ENCODE measurements at places on chromosomes 2 and 18.

GRCh38 chr2:11144077-11144737, 11.1 kb upstream of the SLC66A3 start:
- DNase-seq, result no peak

- no peak for DNase-seq
Observed at GRCh38 chr2:31831585-31831984, 179.2 kb downstream of the MEMO1 start.

DNA sequence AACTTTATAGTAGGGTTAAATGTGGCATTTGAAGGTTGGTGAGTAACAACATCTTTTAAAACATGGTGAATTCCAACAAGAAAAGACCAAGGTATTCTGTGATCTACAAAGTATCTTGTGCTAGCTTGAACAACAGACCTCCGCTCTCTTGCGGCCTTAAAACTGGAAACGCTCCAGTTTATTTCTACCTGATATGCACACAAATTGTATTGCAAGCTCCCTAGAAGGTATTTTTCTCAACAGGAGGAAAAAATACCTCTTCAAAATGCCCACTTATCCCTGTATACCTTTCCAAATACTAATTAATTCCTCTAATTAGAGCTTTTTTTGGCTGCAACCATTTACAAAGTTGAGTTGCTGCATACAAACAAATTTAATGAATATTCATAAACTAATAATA, 69.5 kb downstream of the KCNH7 start:
- no peak for DNase-seq

- DNase-seq, result no peak
Observed at GRCh38 chr2:121826036-121826435, 70.6 kb downstream of the TSN start.

DNA sequence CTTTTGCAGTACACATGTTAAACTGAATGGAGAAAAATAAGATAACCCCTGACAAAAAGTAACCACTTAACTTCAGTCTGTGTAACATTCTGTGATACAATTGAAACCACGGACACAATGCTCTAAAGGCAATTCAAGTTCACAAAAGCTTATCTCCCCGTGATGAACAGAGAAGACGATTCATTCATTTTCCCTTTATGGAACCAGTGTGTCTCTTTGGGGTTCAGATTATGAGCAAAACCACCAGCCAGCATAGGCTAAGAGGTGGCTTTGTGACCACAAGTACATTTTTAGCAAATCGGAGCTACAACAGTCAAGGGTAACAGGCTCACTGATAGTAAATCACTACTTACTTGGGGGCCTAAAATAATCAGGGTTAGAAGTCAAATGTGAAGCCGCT, 120.6 kb upstream of the SMAD7 start:
- DNase-seq, result no peak

GRCh38 chr2:9710311-9710710, 79.5 kb upstream of the YWHAQ start:
- no peak for DNase-seq

GRCh38 chr2:232026910-232027309, 65.4 kb downstream of the DIS3L2 start:
- DNase-seq, result no peak

DNA sequence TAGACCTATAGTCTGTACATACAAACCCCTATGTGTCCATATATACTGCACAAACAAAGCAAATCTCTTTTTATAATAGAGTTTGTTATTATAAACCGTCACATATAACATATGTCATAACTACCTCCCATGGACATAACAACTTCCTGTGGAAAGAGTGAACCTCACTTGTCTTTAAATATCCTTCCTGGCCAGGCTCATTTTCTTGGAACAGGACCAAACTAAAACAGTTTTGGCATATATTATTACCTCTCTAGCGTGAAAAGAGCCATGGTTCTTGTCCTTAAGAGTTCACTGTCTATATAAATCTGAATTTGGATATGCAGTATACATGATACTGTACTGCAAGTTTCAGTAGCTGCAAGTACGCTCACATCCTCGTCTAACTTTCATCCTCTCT, 28.3 kb upstream of the DNAJC27 start:
- DNase-seq, result no peak

DNA sequence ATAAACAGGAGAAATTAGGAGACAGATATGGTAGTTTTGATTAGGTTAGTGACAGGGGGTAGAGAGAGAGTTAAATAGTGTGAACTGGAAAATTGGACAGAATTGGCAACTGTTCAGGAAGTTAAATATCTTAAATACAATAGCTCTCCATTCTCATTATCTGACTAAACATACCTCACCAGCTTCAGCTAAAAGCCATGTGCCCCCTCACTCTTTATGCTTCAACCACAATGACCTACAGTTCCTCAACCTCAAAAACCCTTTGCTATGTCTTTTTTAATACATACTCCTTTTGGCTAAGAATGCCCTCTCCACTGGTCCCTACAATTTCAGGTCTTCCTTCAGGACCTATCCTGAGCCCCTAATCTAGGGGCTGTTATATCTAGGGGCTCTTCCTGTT, 740.2 kb upstream of the ZEB2 start:
- no peak for DNase-seq

GRCh38 chr18:13265911-13266217, 47.3 kb downstream of the LDLRAD4 start:
- DNase-seq, result no peak

DNA sequence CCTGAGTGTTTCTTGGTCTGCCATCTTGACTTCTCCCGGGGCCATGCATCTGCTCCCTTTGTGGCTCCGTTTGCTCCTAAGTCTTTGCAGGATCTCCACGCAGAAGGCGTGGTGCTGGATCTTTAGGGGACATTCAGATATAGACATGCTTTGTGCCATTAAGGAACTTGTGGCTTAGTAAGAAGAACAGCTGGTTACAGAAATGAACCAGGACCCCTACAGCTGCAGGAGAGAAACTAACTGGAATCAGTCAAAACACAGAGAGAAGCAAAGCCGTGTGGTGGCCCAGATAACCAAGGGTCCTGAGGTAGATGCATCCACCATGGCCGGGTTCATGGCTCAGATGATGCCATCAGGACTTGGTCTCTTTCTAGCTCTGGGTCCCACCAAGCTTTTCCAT, 97.6 kb downstream of the SH3RF3 start:
- DNase-seq, result no peak

DNA sequence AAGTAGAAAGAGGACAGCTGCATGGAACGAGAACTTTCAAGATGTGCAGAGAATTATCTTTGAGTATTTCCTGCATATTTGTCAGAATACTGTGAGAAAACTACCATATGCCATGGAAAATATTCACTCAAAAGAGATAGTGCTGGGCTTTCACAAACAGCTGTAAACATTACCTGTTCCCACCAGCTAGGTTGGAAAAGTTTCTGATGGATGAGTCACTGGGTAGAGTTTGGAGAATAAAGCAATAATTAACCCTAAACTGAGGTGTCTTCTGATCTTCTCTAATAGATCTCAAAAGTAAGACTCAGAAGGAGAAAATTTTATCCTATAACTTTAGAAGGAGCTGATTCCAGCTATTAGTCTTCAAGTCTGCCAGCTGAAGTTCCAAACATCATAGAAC, 3.9 kb upstream of the FSIP2 start:
- DNase-seq, result no peak

DNA sequence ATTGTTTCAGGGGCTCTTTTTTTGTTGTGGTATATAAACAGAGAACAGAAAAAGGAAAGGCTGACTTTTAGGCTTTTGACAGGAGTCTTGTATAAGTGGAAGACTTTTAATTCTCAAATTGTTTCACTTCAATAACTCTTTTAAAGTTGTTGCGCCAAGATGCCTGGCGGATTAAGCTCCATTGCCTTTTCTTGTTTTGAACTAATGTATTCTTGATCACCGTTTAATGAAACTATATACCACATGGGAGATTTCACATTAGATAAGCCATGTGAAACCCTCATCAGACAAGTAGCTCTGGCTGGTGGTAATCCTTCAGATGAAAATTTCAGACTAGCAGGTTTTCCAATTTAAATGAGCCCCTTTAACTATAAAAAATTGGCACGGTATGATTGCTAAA, 257.4 kb downstream of the CCDC178 start:
- DNase-seq, result no peak

DNA sequence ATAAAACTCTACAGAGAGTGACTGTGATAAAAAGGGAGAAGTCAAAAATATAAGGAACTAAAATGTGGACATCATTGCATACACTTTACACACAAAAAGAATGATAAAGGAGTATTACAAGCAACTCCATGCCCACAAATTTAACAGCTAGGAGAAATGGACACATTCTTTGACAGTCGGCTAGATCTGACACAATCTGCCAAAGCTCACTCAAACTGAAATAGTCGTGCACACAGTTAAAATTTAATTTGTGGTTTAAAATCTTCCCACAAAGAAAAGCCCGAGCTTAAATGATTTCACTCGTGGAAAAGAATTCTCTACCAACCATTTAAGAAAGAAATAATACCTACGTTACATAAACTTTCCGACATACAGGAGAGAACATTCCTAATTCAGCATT, 132.4 kb downstream of the ZAP70 start:
- DNase-seq, result no peak

DNA sequence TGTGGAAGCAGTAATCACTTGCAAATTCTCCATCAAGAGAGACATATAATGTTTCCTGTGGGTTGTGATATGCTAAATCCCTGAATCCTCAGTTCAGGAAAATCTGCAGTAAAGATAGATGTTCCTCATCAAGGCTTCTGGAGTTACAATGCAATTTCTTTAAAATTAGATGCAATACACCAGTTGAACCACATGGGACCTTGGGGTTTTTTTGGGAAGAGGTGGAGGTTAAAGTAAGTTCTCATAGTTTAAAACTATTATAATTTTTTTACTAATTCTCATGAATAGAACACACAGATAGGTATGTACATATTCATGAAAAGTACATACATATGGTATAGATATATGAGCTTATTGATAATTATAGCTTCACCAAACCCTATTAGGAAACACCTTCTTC, 496.2 kb downstream of the SATB2 start:
- no peak for DNase-seq

DNA sequence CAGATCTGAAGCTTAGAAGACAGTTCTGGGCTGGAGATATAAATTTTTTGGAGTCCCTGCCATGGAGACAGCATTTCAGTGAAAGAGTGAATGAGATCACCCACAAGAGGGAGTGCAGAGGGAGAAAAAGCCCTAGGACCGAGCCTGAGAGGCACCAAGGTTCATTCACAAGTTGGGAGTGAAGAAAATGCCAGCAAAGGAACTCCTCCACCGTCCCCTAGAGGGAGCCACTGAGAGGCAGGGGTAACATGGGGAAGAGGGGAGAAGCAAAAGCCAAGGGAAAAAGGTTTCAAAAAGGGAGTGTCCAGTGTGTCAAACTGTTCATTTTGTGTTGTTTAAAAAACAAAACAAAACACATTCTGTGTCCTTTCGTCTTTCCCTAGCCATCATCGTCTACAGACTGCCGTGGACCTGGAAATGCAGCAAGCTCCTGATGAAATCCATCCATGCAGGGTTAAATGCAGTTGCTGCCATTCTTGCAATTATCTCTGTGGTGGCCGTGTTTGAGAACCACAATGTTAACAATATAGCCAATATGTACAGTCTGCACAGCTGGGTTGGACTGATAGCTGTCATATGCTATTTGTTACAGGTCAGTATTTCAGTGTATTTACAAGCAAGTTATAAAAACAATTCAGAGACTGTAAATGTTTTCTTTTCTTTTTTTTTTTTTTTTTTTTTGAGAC, 19.1 kb downstream of the CYBRD1 start:
- no peak for DNase-seq

DNA sequence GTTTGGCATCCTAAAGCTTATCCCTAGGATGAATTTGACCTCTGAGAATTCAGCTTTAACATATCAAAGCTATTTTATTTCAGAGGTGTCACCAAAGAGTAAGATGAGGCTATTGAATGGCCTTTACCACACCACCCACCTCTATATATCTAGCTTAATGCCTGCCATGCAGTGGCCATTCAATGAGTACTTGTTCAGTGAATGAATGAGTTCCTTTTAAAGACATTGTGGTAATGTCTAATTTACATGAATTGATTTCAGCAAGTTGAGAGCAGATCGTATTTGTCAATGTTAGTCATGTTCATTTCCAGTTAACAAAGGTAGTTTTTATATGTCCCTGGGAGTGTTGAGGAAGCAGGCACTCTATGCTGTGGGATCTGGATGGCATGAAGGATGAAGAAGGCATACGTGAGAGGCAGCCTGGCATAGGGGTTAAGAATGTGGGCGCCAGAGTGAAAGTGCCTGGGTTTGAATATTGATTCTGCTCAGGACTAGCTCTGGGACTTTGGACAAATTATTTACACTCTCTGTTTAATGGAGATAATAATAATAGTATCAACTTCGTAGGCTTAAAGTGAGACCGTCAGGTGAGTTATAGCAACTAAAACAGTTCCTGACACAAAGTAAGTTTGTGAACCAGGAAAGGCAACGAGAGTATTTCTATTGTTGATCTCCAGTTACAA, 434.1 kb upstream of the CHST9 start:
- no peak for DNase-seq

All from stimulated activated CD4-positive, alpha-beta T cell treated with anti-CD3 and anti-CD28 coated beads, Interleukin-12 subunit alpha, Interleukin-12 subunit beta, amount 100 ng/mL, for 4 hours (primary cell).